ENCODE measurements at places on chromosomes 5 and 9.

GRCh38 chr9:137366891-137367381 lies 56.0 kb downstream of the EXD3 start:
- no peak for DNase-seq

GRCh38 chr9:135476561-135477355 lies 2.8 kb upstream of the PPP1R26 start:
- DNase-seq, result no peak

DNA sequence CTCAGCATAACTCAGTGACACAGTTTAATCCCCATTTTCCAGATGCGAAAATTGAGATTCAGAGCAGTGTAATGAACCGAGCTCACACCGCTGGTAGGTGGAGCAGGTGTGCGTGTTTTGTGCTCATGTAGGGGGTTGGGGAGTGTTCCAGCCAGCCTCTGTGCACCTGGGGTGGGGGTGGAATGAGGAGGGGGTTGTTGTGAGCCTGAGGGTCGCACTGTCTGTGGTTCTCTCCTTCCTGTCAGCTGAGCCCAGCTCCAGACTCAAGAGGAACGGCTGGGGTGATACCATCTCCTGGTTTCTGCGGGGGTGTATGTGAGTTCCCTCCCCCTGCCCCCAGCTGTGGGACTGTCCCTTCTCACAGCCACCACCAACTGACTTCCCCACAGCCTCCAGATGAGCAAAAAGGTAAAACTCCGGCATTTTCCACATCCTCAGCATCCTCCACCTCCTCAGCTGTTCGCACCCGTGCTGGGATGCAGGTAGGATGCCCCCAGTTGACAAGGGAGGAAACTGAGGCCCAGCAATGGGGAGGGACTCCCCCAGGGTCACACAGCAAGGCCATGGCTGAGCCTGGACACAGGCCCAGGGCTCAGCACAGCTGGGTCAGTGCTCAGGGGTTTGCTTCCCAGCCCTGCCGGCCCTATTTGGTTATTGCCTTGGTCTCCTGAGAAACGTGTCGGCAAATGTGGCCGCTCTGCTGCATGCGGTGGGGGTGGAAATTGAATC lies 2.1 kb downstream of the SH2D3C start:
- DNase-seq, result peak; percentile 44

GRCh38 chr5:92513067-92513466 lies 1068.0 kb downstream of the NR2F1-AS1 start:
- DNase-seq, result no peak

GRCh38 chr9:116842658-116843057 lies 155.6 kb downstream of the TRIM32 start:
- no peak for DNase-seq

DNA sequence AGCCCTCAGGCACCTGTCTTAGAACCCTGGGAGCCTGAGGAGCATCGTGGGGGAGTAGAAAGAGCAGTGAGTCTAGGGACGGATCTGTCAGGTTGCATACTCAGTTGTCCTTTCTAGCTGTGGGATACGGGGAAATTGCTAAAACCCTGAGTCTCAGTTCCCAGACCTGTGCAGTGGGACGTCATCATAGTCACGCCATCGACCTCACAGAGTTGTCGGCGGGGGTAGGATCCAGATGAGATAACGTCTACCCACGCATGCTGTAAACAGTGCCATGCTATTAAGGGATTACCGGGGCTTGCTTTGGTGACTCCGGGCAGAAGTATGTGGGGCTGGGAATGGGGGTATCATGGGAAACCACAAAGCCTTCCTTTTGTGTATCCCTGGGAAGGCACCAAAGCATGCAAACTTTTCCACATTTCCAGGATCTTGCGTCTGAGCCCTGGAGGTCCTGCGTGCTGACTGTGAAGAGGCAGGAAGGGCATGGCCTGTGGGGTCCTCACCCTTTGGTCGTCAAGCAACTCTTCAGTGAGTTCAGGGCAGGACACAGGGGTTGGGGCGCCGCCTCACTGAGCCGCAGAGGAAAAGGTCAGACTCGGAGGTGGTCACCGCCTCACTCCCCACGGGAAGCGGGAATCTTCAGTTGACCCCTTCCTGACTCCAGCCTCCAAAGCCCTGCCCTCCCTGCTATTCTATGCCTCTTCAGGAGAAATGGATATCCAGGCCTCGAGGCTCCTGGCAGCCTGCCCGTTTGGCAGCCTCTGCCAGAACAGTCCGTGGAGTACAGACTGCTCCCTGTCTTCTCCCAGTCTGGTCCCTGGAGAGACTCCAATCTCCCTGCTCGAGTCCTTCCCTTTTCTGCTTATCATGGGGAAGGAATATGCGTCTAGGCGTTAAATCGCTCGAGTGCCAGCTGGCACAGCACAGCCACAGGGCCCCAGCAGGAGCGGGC lies 186.8 kb upstream of the KLF9 start:
- DNase-seq, result no peak

- DNase-seq, result no peak
Measured at GRCh38 chr5:132883261-132883834, 9.9 kb downstream of the LEAP2 start.

GRCh38 chr9:126203313-126203712 lies 123.3 kb upstream of the MVB12B start:
- DNase-seq, result no peak

GRCh38 chr5:59221769-59222168 lies 638.9 kb downstream of the RAB3C start:
- DNase-seq, result no peak

DNA sequence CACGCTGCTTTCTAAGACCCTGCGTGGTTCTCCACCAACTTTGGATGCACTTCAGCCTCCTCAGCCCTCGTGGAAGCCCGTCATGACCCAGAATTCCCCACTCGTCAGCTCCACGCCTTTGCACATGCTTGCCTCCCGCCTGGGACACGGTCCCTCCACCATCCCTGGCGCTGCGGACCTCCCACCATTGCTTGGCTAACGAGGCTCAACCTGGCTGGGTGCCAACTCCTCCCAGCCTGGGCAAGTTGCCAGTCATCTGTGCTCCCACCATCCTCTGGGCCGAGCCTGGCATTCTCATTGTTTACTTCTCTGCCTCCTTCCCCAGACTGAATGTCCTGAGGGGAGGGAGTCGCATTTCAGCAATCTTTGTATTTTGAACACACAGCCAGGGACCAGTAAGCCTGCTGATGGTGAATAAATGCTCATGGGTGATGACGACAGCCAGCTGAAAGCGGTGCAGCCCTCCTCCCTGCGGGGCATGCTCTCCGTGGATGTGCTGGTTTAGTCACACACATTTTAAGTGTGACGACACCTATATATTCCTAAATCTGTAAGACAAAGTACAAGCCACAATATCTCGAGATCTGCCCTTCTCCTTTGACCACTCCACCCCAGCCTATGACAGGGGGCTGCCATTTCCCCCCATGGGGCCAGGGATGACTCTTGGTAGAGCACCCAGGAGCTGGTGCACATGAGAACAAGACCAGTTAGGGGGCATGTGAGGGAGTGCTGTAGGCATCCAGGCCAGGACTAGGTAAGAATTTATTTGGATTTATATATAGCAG lies 37.6 kb downstream of the ANKRD33B start:
- no peak for DNase-seq

DNA sequence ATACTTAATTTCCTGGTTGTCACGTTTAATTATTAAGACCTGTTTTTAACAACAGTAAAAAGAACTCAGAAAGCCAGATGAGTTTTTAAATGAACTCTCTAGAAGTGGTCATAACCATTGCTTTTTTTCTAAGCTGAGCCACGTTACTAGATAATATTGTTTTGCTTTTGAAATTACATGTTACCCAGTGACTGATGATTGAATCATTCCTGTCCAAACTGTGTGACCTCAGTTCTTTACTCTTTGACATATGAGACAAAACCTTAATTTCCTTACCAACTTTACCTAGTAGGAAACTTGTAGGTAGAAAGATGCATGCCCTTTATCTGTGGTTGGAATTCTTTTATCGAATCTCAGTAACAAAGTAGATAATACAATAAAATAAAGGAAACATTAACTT lies 411.7 kb downstream of the SH3GL2 start:
- DNase-seq, result no peak

GRCh38 chr5:175560011-175560410 lies 81.7 kb downstream of the SFXN1 start:
- DNase-seq, result no peak

DNA sequence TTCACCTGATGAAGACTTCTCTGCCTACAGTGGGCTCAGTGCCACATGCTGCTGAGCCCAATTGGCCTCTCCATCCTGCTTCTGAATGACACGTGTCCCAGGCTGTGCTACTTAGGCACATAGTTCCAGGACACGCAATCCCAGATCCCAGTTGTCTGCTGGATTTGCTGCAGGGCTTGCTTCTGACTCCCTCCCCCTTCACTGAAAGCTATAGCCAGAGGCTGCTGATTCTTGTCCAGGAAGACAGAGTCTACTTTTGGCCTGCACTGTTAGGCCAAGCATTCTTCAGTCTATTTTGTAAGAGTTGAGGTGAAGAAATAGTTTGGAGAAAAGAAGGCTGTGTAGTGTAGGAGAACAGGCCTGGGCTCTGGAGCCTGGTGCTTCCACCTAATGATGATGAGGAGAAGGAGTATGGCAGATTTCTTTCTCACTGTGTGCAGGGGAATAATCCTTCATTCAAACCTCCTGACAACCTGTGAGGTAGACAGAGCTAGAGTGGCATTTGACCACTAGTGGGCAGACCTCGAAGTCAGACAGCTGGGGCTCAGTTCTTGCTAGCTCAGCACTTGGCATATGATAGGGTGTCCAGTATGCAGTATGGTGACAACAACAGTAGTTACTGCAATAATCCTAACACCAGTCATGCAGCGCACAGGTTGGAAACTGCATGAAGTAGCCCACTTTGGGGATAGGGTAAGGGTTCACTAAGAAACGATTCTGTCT lies 19.5 kb upstream of the ASPN start:
- no peak for DNase-seq

- no peak for DNase-seq
Measured at GRCh38 chr5:39049315-39049714, 24.9 kb downstream of the RICTOR start.

DNA sequence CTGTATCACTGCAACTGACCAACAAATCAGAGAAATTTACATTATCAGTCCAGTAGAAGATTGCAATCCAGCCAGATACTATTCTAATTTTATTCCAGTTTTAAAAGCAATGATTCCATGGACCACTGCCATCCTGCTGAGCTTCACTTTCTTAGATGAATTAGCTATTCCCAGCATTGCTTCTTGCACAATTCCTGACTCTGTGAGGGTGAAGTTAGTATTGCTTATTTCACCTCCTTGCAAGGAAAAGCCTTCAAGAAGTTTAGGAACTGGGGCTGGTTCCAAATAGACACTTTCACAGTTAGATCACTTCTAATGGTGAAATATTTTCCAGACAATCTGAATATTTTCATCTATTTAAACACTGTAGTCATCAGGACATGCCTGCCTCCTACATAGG lies 338.6 kb upstream of the TNC start:
- no peak for DNase-seq

DNA sequence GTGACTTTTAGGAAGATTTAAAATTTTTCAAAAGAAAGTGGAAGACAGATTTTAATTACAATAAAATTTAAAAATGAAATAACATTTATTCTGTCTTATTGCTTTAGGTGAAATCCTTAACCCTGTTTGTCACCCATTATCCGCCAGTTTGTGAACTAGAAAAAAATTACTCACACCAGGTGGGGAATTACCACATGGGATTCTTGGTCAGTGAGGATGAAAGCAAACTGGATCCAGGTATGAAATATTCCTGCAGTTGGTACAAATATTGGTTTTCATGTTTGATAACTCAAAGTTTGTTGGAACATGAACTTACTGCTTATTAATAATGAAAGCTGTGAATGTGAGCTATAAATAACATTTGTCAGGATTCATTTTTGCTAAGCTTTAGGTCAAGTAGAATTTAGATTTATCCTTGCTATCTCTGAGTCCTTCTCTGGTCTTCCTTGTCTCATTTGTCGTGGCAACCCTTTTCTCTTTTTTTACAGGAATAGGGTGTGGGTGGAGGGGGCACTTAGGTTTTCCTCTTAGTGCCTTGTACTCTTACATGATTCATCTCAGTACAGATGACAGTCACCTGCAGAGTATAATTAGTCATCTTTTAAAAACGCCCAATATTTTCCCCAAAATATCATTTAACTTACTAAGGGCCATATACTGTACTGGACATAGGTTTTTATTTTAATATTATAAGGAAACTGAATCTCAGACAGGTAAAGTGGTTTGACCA lies 95.3 kb upstream of the RASGRF2 start:
- no peak for DNase-seq

- DNase-seq, result no peak
Measured at GRCh38 chr9:19127871-19128500, 694 bp upstream of the PLIN2 start.

Data from activated CD4-positive, CD25-positive, alpha-beta regulatory T cell (primary cell).